Amniotic stem cell (primary cell): ENCODE measurements at places on chromosomes 7 and 10.
A peak's percentile ranks its signal among the peaks of the same experiment; 100 is the strongest.

DNA sequence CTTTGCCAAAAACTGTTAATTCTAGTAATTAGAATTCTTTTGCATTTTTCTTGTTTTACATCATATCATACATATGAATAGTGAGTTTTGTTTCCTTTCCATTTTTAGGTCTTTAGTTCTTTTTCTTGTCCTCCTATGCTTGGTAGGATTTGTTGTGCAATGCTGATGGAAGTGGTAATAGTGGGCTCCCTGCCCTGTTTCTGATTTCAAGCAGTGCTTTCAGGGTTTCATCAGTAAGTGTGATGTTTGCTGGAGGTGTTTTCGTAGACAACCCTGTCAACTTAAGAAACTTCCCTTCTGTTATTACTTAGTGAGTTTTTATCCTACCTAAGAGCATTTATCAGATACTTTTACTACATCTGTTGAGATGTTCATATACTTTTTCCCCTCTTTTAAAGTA lies 50.5 kb downstream of the CSGALNACT2 start:
- DNase-seq, result no peak

GRCh38 chr10:11212288-11213085 lies 194.8 kb downstream of the CELF2 start:
- no peak for DNase-seq

- DNase-seq, result no peak
Measured at GRCh38 chr10:2618690-2619089, 448.7 kb upstream of the PFKP start.

DNA sequence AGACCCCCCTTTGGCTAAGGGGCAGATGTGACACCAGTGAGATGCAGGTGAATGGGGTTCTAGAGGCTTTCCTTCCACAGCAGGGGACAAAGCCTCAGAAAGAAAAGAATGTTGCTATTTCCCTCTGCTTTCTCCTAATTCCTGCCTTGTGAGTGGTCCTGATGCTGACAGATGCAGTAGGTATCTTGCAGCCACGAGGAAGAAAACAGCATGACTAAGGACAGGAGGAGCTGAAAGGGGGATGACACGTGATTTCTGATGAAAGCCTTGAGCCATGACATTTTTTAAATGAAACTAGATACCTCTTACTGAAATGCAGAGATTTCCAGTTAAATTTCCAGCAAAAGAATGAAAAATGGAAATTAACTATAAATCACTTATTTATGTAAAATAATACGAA lies 92.4 kb downstream of the C1GALT1 start:
- no peak for DNase-seq

GRCh38 chr10:6607778-6608177 lies 27.7 kb upstream of the PRKCQ start:
- DNase-seq, result no peak

DNA sequence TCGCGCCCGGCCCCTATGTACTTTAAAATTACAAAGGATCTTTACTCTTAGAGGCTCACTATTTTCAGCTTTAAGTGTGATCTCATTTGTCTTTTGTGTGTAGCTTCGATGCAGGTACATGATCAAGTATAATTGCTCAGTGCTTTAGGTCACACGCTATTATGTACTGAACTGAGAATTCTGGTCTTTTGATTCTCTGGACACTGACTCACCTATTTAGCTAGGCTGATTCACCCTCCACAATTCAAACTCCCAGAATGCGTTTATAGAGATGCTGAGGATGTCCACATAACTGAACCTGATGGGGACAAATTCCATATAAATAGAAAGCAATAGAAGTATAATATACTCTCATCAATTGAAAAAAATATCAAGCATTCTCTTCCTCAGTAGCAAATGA lies 57.8 kb downstream of the PRKCQ start:
- DNase-seq, result no peak

- DNase-seq, result no peak
Measured at GRCh38 chr7:3109311-3109915, 65.7 kb upstream of the CARD11 start.

GRCh38 chr7:51927738-51928137 lies 611.1 kb upstream of the COBL start:
- no peak for DNase-seq

- DNase-seq, result no peak
Measured at GRCh38 chr10:73812657-73813056, 1.3 kb upstream of the NDST2 start.

DNA sequence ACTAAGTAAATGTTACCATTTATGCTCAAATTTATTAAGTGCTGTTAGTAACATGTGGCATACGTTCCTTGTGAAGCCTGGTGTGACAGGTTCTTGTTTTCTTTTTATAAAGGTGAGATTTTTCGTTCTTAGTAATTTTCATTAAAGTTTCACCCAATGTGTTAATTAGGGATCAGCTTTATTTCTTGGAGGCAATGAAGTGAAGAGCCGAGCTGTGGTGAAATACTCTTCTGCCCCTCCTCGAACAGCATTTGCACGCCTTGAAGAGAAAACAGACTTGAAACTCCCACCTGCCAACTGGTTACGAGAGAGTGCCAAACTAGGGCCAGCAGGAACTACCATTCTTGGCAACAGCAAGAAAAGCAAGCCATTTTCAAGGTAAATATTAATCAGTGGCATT lies 1.5 kb downstream of the EDRF1 start:
- no peak for DNase-seq

- no peak for DNase-seq
Measured at GRCh38 chr7:87058744-87059524, 520 bp downstream of the ELAPOR2 start.

DNA sequence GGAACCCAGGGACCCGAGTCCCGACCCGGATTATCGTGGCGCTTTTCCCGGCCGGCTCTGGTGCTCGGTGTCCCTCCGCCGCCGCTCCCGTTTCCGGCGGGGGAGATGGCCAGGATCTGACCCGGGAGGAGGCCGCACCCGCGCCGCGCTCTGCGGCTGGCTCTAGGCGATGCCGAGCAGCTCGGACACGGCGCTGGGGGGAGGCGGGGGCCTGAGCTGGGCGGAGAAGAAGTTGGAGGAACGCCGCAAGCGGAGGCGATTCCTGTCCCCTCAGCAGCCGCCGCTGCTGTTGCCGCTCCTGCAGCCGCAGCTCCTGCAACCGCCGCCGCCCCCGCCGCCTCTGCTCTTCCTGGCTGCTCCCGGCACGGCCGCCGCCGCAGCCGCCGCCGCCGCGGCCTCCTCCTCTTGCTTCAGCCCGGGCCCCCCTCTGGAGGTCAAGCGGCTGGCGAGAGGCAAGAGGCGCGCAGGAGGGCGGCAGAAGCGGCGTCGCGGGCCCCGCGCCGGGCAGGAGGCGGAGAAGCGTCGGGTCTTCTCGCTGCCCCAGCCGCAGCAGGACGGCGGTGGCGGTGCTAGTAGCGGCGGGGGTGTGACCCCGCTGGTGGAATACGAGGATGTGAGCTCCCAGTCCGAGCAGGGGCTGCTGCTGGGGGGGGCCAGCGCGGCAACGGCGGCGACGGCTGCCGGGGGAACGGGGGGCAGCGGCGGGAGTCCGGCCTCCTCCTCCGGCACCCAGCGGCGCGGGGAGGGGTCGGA lies 593 bp downstream of the CDK13 start:
- no peak for DNase-seq

DNA sequence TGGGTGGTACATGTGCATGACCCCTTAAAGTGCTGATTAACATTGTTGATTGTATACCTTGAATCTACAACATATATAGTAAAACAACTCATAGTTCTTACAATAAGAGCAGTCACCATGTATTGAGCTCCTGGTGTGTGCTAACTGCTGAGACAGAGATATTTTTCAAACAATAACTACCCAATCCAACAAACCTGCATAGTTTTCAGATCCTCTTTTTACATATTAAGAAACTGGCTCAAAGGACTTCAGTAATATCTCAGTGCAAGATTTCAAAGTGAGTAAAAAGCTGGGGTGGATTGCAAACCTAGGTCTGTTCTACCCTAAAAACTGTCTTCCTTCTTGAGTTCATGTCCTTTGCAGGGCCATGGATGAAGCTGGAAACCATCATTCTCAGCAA lies 272.2 kb downstream of the SNX13 start:
- DNase-seq, result no peak

DNA sequence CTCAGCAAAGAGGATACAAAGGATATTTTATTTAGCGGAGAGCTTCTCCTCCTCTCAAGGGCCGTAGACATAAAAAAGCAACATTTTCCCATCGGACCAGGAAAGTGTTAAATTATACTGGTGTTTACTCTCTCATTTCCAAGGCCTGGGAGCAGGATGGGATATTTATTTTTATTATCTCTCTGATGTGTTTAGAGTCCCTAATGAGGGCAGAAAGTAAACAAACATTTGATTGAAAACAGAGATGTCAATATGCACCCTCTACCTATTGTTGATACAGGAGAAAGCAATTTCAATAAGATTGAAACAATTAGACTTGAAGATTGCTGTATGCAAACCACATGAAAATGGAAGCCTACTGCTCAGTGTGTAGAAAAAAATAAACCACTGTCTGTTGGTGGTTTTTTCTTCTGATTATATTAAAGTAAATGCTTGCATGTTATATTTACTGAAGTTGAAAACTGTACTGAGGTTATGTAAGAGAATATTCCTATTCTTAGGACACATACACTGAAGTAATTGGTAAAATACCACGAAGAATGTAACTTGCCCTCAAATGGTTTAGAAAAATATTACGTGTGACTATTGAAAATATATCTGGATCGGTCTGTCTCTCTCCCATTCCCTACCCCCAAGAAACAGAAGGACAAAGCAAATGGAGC lies 59.3 kb downstream of the ATXN7L1 start:
- no peak for DNase-seq

GRCh38 chr10:103672345-103672744 lies 178.8 kb downstream of the NEURL1 start:
- DNase-seq, result no peak

DNA sequence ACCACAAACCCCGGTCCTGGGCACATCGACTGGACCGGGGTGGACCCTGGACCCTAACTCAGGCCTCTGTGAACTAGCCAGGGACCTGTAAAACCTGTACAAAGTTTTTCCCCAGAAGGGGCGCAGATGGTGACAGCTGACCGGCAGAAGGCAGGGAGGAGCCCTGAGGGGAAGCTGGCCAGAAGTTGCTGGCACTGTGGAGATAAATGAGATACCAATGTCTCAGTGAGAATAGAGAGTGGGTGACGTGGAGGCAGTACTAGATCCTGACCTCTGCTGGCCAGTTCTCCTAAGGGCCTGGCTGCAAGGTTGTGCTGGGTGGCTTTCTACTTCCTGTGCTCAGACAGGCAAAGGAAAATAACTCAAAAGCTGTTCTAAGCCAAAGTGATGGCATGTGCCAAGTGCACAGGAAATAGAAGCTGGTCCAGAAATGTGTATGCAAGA lies 10.6 kb upstream of the TSPAN14 start:
- no peak for DNase-seq

GRCh38 chr7:149883452-149883861 lies 9.7 kb downstream of the ATP6V0E2 start:
- peak; percentile 3 for DNase-seq
